ENCODE measurements at places on chromosomes 4 and X.
A peak's percentile ranks its signal among the peaks of the same experiment; 100 is the strongest.

DNA sequence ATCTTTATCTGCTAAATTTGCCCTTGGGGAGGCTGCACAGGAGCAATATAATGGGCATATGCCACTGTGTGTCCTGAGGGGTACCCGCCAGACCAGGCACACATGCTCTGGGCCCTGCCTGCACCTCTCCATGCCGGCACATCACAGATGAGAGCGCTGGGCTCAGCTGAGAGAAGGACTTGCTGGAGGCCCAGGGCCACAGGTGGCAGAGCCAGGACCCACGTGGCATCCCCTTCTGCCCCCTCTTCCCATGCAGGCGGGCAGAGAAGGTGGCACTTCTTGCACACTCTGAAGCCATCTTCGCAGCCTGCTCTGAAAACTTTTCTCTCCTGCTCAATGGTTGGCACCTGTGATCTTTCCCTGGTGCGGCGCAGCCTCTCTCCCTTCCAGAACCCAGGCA, 20.1 kb downstream of the CPZ start:
- DNase-seq, result no peak
- no peaks in the 10 kb centered on the region for H3K36me3 ChIP-seq
- no peak overlapping the region for H3K27ac ChIP-seq
- H3K4me1 ChIP-seq, result no peaks in the 10 kb centered on the region
- H3K27me3 ChIP-seq, result no peaks in the 10 kb centered on the region
- H3K4me3 ChIP-seq, result no peak overlapping the region

- no peaks in the 10 kb centered on the region for H3K4me1 ChIP-seq
- no peak for DNase-seq
- H3K4me3 ChIP-seq, result no peak overlapping the region
- no peaks in the 10 kb centered on the region for H3K27me3 ChIP-seq
- no peaks in the 10 kb centered on the region for H3K36me3 ChIP-seq
Measured at GRCh38 chr4:188016754-188017153, 21.2 kb downstream of the ZFP42 start.

DNA sequence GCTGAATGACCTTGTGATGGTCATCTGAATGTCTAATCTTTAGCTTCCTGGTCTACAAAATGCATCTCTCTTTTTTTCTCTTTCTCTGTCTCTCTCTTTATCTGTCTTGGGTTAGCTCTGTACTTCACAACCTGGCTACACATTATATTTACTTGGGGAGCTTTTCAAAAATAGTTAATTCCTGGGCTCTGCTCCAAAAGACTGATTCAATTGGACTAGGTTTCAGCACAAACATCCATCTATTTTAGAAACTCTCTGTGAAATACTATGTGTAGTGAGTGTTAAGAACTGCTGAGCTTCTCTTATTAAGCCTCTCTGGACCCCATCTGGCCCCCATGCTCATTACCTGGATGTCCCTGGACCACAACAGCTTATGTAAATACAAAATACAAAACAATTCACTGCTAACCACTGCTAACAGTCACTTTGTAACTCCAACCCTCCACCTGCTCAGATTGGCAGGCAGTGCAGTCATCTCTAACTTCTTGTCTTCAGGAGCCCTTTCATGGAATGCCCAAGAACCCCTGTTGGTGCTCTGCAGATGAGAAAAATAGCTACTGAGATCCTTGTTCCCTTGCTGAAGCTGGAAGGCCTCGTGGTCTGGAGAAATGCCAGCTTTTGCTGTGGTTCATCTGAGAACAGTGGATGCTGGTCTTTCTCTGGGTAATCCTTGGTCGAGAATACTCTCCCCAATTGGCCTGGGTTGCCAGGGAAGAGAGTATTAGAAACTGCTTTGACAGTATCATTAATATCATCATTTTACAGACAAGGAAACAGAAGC, 14.8 kb upstream of the BOD1L1 start:
- H3K4me3 ChIP-seq, result no peak overlapping the region
- H3K27me3 ChIP-seq, result no peaks in the 10 kb centered on the region
- no peak overlapping the region for H3K27ac ChIP-seq
- no peaks in the 10 kb centered on the region for H3K4me1 ChIP-seq

- H3K27ac ChIP-seq, result no peak overlapping the region
- no peaks in the 10 kb centered on the region for H3K4me1 ChIP-seq
- H3K27me3 ChIP-seq, result no peaks in the 10 kb centered on the region
- no peak overlapping the region for H3K4me3 ChIP-seq
- H3K36me3 ChIP-seq, result no peaks in the 10 kb centered on the region
Measured at GRCh38 chr4:85409251-85409650, 65.7 kb upstream of the ARHGAP24 start.

DNA sequence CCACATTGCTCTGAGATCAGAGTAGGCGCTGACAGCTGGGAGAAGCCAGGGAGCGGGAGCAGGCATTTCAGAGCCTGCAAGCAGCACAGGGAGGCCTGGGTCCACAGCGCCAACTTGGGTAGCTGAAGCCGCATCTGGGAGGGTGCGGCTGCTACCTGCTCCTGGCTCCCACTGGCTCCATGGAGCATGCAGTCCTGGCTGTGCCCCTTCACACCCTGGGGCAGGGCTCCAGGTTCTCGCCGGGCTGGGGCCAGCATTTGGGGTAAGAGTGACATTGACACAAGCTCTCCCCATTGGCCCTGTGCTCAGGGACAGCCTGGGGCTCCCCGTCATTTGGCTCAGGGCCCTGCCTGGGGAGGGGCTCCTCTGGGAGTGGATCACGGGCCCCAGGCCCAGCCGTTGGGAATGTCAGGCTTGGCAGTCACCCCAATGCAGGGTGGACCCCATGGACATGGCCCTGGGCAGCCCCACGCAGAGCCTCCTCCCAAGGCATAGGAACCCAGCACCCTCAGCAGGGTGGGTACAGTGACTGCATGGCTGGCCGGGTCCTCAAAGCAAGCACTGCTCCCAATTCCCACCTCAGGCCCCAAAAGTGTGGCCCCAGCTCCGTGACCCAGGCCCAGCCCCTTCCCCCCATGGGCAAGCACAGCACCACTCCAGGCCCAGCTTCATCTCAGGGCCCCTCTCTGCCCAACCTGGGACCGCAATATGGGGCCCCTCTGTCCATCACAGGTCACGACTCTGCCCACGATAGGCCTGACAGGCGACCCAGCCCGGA, 82.4 kb downstream of the PRDM5 start:
- H3K27me3 ChIP-seq, result no peaks in the 10 kb centered on the region
- H3K4me3 ChIP-seq, result no peak overlapping the region
- H3K27ac ChIP-seq, result no peak overlapping the region
- no peaks in the 10 kb centered on the region for H3K4me1 ChIP-seq
- no peaks in the 10 kb centered on the region for H3K36me3 ChIP-seq

DNA sequence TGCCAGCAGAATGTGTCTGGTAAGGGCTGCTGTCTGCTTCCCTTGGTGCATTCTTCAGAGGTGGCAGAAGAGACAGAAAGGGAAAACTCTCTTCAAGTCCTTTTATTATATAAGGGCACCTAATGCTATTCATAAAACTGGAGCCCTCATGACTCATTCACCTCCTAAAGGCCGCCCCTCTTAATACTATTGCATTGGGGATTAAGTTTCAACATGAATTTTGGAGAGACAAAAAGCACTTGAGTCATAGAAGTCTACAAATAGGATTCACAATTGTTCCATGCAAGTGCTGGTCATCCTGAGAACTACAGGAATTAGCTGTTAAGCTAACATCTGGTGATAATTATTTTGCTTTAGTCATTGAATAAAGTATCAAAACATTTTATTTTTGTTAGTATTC, 349.5 kb downstream of the HS3ST1 start:
- no peaks in the 10 kb centered on the region for H3K4me1 ChIP-seq
- DNase-seq, result no peak
- no peak overlapping the region for H3K4me3 ChIP-seq
- H3K27ac ChIP-seq, result no peak overlapping the region

DNA sequence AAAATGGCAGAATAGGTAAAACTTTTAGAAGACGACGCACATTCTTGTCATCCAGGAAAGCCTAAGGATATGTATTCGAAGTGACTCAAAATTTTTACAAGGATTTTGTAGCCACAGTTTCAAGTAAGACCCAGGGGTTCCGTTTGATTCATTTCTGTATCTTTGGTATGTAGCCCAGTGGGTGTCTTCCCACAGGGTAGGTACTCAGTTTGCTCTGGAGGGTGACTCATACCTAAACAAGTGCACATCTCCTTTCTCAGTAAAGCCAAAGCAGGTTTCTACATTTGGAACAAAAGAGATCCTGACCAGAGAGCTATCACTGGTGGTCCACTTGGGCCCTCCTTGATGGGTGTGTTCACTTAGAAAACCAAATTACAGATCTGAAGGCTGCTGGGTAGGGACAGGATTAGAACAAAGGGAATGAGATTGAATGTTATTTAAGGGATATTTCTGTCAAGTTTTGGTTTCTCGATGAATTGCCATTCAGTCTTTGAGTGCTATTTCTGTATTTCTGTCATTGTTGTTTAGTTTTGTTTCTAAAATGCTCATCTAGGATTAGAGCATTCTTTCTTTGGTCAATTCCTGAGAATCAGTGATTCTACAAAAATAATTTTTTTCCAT, 56.1 kb downstream of the PLS3 start:
- no peaks in the 10 kb centered on the region for H3K36me3 ChIP-seq
- H3K4me3 ChIP-seq, result no peak overlapping the region
- no peak overlapping the region for H3K27ac ChIP-seq
- DNase-seq, result peak; percentile 58
- no peaks in the 10 kb centered on the region for H3K4me1 ChIP-seq

DNA sequence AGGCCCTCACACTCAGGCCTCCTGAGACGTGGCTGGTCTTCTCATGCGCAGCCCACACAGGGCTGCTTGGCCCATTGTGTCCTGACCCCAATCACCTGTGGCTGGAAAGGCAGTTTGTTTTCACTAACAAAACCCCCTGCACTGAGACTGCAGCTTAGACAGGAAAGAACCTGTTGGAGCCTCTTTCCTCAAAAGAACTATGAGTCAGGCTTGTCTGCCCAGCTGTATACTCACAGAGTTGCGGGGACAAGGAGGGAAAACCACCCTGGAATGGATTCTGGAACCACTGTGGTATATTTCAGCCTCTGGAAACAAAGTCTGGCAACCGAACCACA, 5.2 kb upstream of the TMEM156 start:
- H3K27ac ChIP-seq, result peak overlapping the region; percentile 53
- no peaks in the 10 kb centered on the region for H3K27me3 ChIP-seq
- no peak overlapping the region for H3K4me3 ChIP-seq
- no peaks in the 10 kb centered on the region for H3K36me3 ChIP-seq

DNA sequence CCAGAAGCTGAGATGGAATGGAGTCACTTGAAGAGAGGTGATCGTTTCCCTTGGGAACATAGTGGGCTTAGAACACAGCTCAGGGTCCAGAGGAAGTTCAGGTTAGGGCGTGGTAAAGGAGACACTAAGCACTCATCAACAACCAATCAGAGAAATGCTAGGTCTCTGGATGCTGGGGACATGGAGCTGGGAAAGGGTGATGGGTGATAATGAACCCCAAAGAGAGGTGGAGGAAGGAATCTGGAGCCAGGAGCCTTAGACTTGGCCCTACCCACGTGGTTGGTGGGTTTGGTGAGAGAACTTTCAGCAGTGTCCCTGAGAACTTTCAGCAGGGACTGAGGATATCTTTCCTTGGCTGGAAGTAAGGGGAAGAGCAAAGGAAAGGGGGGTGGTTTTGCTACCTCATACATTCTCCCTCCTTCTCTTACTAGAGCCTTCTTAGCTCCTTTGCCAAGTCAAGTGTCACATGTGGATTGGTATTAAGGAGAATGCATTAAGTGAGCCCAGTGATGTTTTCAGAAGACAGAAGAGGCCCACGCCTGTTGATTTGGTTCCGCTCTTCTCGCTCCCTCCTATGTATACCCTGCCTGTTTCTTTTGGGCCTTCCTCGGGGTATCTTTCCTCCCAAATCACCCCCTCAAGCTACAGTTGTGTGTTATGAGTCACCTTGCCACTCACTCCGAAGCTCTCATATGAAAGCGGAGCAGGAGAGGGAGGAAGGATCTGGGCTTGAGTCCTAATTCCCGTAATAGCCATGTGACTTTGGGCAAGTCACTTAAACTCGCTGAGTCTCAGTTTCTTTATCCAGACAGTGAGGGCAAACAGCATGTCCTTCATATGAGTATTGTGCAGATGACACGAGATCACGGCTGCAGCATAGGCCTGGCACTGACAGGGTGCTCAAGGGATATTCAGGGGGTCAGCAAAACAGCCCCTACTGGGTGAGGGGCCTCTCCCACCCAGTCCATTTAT, 63.1 kb downstream of the TSC22D3 start:
- peaks cover 20% of the 10 kb centered on the region for H3K4me1 ChIP-seq
- no peak overlapping the region for H3K4me3 ChIP-seq
- H3K27me3 ChIP-seq, result no peaks in the 10 kb centered on the region

DNA sequence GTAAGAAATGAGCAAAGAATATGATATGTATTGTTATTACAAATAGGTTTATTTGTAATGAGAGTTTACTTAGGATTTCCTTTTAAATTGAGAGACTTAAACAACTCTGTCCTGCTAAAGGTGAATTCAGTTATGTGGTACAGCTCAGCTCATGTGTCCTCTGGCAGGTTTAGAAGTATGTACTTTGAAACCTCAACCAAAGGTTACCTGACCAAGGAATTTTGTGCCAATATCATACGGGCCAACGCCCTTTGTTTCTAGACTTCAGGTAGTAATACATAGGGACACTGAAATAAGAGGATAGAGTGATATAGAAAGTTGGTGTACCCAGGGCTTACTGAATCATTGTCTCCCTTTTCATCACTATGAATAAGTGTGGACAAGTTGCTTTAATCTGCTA, 25.7 kb downstream of the SLAIN2 start:
- no peak overlapping the region for H3K4me3 ChIP-seq
- no peaks in the 10 kb centered on the region for H3K27me3 ChIP-seq
- no peak overlapping the region for H3K27ac ChIP-seq
- H3K4me1 ChIP-seq, result no peaks in the 10 kb centered on the region

- H3K4me1 ChIP-seq, result no peaks in the 10 kb centered on the region
- H3K4me3 ChIP-seq, result no peak overlapping the region
- no peaks in the 10 kb centered on the region for H3K36me3 ChIP-seq
- DNase-seq, result no peak
- H3K27me3 ChIP-seq, result no peaks in the 10 kb centered on the region
- no peak overlapping the region for H3K27ac ChIP-seq
Measured at GRCh38 chr4:114205261-114205660, 225.8 kb upstream of the ARSJ start.

DNA sequence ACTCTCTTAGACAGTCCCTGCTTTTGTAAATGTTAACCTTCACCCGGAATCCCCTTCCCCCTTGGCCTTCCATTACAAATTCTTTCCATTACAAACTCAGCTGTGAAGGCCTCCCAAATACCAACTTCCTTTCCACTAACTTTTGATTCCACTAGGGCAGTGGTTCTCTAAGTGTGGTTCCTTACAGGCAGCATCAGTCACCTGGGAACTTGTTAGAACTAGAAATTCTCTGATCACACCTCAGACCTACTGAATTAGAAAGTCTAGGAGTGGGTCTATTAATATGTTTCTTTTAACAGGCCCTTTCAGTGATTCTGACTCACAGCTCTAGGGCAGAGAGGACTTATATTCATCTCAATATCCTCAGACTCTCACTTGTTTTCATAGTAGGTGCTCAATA, 19.0 kb upstream of the MRPL1 start:
- H3K4me1 ChIP-seq, result no peaks in the 10 kb centered on the region
- no peaks in the 10 kb centered on the region for H3K36me3 ChIP-seq
- H3K27me3 ChIP-seq, result 0 out of 2 replicates have a peak, but pooled peaks cover 3% of the 10 kb centered on the region
- no peak overlapping the region for H3K27ac ChIP-seq
- no peak for DNase-seq

All from GM12878 (cell line).